ENCODE measurements at places on chromosomes 1 and 21. TPM values are rescaled to one million over a fixed set of nuclear protein-coding genes. Genes with fewer than 3 reads are reported as not detected.
A peak's percentile ranks its signal among the peaks of the same experiment; 100 is the strongest.

RASSF5 gene
- 1.2 TPM for total RNA-seq

SERPINC1 gene
- not detected for total RNA-seq

SPRR5 gene
- not detected for total RNA-seq

EXO1 gene
- total RNA-seq, result 6.5 TPM

OR6K3 gene
- not detected for total RNA-seq

PPOX gene
- 39.0 TPM for total RNA-seq

DNA sequence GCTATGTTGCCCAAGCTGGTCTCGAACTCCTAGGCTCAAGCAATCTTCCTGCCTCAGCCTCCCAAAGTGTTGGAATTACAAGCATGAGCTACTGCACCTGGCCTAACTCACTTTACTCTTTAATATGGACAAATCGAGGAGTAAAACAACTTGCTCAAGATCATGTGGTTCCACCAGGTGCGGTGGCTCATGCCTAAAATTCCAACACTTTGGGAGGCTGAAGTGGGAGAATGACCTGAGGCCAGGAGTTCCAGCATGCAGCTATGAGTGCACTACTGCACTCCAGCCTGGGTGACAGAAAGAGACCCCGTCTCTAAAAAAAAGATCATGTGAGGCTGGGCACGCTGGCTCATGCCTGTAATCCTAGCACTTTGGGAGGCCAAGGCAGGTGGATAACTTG, 2.0 kb downstream of the INPP5B start:
- H3K36me3 ChIP-seq, result no peaks in the 10 kb centered on the region
- H3K27ac ChIP-seq, result no peak overlapping the region
- no peak for DNase-seq

GRCh38 chr1:164518692-164519332, 40.2 kb upstream of the PBX1 start:
- H3K4me1 ChIP-seq, result no peaks in the 10 kb centered on the region
- H3K4me3 ChIP-seq, result no peak overlapping the region
- no peak for DNase-seq
- no peak overlapping the region for H3K27ac ChIP-seq

- no peak overlapping the region for H3K27ac ChIP-seq
- no peaks in the 10 kb centered on the region for H3K4me1 ChIP-seq
- no peaks in the 10 kb centered on the region for H3K27me3 ChIP-seq
- no peak overlapping the region for H3K4me3 ChIP-seq
These were observed 54.2 kb downstream of the DRAM2 start for GRCh38 chr1:111085676-111086075.

- H3K4me3 ChIP-seq, result no peak overlapping the region
- peaks cover 7% of the 10 kb centered on the region for H3K4me1 ChIP-seq
- no peaks in the 10 kb centered on the region for H3K27me3 ChIP-seq
- DNase-seq, result no peak
These were observed 227.9 kb downstream of the KCNT2 start for GRCh38 chr1:196380316-196380715.

- peaks cover 3% of the 10 kb centered on the region for H3K4me1 ChIP-seq
- H3K4me3 ChIP-seq, result peak overlapping the region; percentile 79
- H3K36me3 ChIP-seq, result no peaks in the 10 kb centered on the region
- DNase-seq, result no peak
These were observed 451 bp downstream of the ADAMTSL4 start for GRCh38 chr1:150549496-150550221.

DNA sequence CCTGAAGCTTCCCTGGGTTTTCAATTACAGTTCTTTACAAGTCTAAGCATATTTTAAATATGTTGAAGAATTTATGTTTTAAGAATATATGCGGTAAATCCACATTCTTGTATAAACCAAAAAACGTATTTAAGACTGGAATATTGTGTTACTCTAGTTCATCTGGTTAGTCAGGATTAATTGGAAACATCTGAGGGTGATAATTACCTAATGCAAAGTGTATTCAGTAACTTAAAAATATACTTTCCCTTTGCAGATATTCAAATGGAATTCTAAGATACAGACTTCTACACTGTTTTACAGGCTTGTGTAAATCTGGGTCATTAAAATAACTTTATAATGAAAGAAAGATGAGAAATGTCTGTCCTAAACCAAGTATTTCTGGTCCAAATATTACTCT, 302.0 kb downstream of the VAV3 start:
- DNase-seq, result no peak
- H3K27me3 ChIP-seq, result no peaks in the 10 kb centered on the region
- no peak overlapping the region for H3K27ac ChIP-seq
- peaks cover 12% of the 10 kb centered on the region for H3K4me1 ChIP-seq
- no peak overlapping the region for H3K4me3 ChIP-seq
- H3K36me3 ChIP-seq, result peaks cover 15% of the 10 kb centered on the region

DNA sequence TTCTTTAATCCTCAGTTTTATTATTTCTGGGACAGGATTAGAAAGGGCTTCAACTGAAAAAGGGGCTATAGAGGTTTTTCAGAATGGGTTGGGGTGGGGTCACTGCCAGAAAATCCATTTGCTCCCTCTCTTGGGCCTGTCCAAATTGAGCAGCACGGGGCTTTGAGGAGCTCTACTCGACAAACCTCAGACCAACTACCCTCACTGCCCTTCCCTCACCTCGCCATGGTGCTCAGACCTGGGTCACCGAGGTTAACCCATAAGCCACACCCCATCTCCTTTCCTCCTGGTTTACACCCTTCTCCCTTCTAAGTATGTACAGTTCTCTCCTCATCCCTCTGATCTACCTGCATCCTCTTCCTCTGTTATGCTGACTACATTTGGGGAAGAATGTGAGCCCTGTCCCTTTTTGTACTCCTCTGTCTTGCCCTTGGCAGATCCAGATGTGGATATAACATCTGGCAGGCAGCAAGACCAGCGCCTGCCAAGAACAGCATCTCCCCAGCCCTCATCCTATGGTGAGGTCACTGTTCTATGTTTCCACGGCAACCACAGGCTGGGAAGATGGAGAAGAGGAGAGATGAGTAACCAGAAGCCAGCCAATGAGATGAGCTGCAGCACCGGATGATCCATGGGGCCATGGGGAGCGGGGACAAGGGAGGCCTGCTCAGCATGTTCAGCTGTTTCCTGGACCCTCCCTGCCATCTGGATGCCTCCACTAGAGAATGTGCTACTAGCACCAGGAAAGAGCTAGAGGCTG, 3.7 kb upstream of the FABP3 start:
- peaks cover 7% of the 10 kb centered on the region for H3K27me3 ChIP-seq
- H3K27ac ChIP-seq, result no peak overlapping the region
- peaks cover 17% of the 10 kb centered on the region for H3K4me1 ChIP-seq
- no peak overlapping the region for H3K4me3 ChIP-seq

GRCh38 chr1:228964178-228965089, 229.2 kb downstream of the RHOU start:
- no peak overlapping the region for H3K4me3 ChIP-seq
- H3K36me3 ChIP-seq, result no peaks in the 10 kb centered on the region
- peak overlapping the region; percentile 68 for H3K27ac ChIP-seq
- no peak for DNase-seq

GRCh38 chr1:108661030-108661609, at the start of gene HENMT1:
Gene HENMT1 (minus strand): TSS chr1:108661093. CDS start chr1:108659884, 1,209 bp downstream.
- H3K27me3 ChIP-seq, result peaks cover 2% of the 10 kb centered on the region
- peaks cover 4% of the 10 kb centered on the region for H3K36me3 ChIP-seq
- DNase-seq, result peak; percentile 55
- peak within 1 kb of the TSS; percentile 72 for H3K27ac ChIP-seq
- no peaks in the 10 kb centered on the region for H3K4me1 ChIP-seq

- H3K27ac ChIP-seq, result no peak overlapping the region
- DNase-seq, result no peak
- no peaks in the 10 kb centered on the region for H3K36me3 ChIP-seq
- H3K4me3 ChIP-seq, result no peak overlapping the region
These were observed 185.1 kb upstream of the LMO4 start for GRCh38 chr1:87143413-87144135.

DNA sequence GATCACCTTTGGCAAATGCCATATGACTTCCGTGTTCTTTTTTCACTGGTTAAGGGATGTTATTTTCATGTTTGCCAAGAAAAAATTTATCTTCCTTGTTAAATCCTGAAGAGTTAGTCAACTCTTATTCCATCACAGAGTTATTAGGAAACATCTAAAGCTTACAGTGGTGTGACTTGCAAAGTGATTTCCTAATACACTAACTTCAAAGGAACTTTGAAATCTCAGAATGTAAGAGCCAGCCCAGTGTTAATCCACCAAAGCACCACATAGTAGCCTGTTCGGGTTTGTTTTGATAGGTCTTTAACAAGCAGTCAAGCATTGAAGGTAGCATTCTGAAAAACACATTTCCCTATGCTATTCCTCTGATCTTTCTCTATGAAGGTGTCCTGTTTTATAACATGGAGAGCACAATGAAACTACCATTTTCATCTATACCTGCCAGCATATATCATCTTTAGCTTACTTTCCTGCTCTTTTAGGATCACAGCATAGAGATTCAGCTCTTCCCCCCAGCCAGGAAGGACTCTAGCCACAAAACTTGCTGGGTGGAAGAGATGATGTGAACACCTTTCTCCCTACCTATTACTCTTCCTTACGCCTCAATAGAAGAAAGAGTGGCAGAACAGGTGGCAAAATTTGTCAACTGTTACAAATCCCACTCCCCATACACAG, 82.4 kb upstream of the MAGI3 start:
- H3K27me3 ChIP-seq, result no peaks in the 10 kb centered on the region
- no peak overlapping the region for H3K4me3 ChIP-seq
- H3K4me1 ChIP-seq, result no peaks in the 10 kb centered on the region
- no peak for DNase-seq
- no peaks in the 10 kb centered on the region for H3K36me3 ChIP-seq
- no peak overlapping the region for H3K27ac ChIP-seq

DNA sequence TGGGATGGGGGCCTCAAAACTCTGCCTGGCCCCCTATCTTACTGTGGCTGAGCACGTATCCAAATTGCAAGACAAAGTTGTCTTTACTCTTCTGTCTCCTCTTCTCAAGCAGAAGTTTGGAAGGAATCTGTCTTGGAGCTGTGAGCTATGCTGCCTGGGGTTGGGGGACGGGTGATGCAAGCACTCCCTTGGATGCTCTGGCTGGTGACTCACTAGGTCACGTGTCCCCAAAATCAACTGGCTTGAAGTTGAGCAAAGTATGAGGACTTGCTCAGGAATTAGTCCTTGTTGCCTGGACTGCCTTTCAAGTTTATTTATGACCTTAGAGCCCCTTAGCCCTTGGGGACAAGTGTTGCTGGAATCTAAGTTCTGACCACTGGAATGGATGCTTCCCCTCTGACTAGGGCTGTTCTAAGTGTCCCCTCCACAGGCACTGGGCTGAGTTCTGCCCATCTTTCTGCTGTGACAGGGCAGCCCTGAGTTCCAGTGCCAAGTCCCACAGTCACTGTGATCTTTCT, 269.5 kb downstream of the HHAT start:
- no peaks in the 10 kb centered on the region for H3K4me1 ChIP-seq
- no peaks in the 10 kb centered on the region for H3K36me3 ChIP-seq
- no peak overlapping the region for H3K4me3 ChIP-seq
- peaks cover 3% of the 10 kb centered on the region for H3K27me3 ChIP-seq
- no peak overlapping the region for H3K27ac ChIP-seq

GRCh38 chr1:207745839-207746767, 5.8 kb upstream of the CD46 start:
- no peaks in the 10 kb centered on the region for H3K27me3 ChIP-seq
- H3K27ac ChIP-seq, result no peak overlapping the region
- DNase-seq, result no peak
- peaks cover 8% of the 10 kb centered on the region for H3K4me1 ChIP-seq
- peaks cover 12% of the 10 kb centered on the region for H3K36me3 ChIP-seq

GRCh38 chr1:208150833-208151458, 93.2 kb downstream of the PLXNA2 start:
- no peak overlapping the region for H3K4me3 ChIP-seq
- H3K27ac ChIP-seq, result no peak overlapping the region
- H3K4me1 ChIP-seq, result peaks cover 10% of the 10 kb centered on the region

DNA sequence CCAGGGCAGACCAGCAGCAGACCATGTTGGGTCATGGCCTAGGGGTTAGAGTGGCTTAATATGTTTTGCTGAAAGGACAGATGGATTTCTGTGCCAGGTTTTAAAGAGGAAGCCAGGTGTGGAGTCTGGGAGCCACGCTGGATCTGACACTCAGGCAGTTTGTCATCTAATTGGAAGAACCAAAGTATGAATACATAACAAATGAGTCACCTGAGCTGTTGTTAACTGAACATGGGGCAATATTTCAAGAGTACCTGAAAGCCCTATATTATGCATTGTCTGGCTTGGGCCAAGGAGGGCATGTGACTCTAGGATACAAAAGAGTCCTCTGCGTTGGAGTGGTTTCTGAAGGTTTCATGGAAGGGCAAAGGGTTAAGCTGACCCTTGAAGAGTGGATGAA, 70.6 kb downstream of the LMO4 start:
- no peak overlapping the region for H3K27ac ChIP-seq
- no peaks in the 10 kb centered on the region for H3K27me3 ChIP-seq
- H3K4me1 ChIP-seq, result no peaks in the 10 kb centered on the region

- no peak overlapping the region for H3K4me3 ChIP-seq
- peak overlapping the region; percentile 32 for H3K27ac ChIP-seq
- H3K4me1 ChIP-seq, result peaks cover 36% of the 10 kb centered on the region
- peaks cover 15% of the 10 kb centered on the region for H3K27me3 ChIP-seq
- H3K36me3 ChIP-seq, result no peaks in the 10 kb centered on the region
These were observed 8.1 kb upstream of the LEFTY1 start for GRCh38 chr1:225896937-225897549.
